Mucosa of gallbladder (tissue), 1 donor: ENCODE measurements at places on chromosomes 7 and 10.

GRCh38 chr10:131424836-131425491 lies 113.4 kb upstream of the TCERG1L start:
- no peak for DNase-seq

DNA sequence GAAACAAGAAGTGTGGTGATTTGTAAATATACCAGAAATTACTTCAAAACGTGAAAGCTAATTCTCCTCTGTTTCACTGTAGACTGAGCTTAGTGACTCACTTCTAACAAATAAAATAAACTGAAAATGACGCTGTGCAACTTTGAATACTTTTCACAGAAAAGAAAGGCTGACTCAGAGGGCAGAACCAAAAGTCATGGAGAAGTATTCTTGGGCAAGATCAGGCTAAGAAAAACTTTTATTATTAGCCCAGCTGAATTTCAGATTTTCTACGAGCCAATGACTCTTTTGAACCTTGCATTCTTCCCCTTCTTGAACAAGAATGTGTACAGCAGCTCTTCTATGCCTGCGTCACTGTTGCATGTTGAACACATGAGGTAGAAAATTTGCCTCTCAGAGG lies 527.3 kb upstream of the GHITM start:
- no peak for DNase-seq

- no peak for DNase-seq
Measured at GRCh38 chr7:47128700-47129099, 453.2 kb downstream of the TNS3 start.

- no peak for DNase-seq
Measured at GRCh38 chr10:26310361-26310760, 93.8 kb downstream of the GAD2 start.

DNA sequence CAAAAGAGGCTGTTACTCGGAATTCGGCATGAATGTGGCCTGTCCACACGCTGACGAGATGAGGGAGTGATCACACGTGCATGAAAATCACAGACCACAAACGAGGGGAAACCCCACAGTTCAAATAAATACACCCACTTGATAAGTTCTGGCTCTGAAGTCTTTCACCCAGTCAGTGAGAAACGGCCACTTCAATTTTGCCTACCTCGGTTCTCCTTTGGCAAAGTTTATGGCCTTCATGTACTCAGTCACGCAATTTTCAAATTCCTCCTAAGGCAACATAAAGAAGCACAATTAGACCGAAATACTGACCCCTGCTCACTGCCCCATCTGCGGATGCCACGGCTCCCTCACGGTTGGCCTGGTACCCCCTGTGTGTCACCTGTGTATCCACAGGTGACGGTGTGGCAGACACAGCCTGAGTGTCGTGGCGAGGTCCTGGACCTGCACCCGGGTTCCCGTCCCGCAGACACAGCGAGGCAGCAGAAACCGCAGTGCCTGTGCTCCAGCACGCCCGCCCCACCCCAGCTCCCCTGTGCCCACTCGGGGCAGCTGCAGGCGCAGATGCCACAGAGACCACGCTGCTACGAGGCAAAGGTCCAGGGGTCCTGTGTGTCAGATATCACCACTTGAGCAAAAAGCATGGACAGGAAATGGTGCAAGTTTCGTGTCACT lies 1.4 kb downstream of the CFAP46 start:
- DNase-seq: no peak

DNA sequence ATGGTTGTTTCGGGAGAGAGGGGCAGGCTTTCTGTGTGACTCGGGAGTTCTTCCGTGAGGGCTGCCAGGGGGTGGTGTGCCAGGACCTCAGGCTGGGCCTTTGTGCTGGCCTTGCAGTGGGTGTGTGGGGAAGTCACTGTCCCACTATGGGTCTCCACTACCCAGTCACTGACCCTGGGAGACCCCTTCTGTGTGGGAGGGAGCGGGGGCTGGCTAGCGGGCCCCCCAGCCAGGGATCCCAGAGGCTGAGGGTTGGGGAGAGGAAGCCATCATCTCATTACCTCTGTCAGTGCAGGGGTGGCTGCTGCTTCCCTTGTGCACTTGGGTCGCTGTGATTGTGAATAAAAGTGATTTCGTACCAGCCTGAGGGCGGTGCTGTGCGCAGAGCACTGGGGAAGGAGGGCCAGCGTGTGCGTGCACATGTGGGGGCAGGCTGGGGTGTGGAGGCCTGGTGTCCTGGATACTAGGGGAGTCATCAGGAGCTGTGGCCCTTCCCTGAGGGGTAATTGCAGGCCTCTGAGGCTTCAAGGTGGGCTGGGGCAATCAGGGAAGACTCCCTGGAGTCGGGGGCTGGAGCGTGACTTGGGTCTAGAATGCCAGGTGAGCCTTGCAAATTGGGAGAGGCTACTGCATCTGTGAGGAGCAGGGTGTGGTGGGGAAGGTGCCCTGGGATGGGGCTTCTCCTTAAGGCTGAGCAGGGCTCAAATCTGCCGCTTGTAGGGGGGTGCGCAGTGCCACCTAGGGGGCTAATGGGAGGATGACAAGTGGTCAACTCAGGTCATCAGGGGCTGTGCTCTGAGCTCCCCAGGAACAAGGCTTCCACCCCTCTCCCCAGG lies 98.9 kb downstream of the NEURL1 start:
- no peak for DNase-seq

- no peak for DNase-seq
Measured at GRCh38 chr10:120614680-120615079, 157.7 kb downstream of the PLPP4 start.

- no peak for DNase-seq
Measured at GRCh38 chr7:54728411-54728810, 30.6 kb downstream of the SEC61G start.

DNA sequence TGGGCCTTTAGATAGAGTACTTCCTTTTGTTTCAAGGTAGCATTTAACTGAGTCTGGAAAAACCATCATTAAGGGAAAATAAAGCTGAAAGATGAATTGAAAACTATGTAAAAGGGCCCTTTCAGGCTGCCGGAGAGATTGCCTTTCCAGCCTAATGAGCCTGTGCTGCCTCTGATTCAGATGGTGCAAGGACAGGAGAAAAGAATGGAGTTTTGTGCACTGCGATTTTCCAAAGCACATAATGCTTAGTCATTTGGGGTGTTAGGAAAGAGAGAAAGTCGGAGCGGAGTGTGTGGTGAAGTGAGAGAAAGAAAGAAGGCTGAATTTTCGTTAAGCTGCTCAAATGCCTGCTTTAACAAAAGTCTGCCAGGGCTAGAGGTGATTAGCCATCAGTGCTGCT lies 259.7 kb downstream of the PAXIP1 start:
- DNase-seq: no peak

- DNase-seq: no peak
Measured at GRCh38 chr10:73941300-73941699, 30.4 kb downstream of the PLAU start.

GRCh38 chr7:1811850-1812508 lies 141.9 kb downstream of the ELFN1 start:
- no peak for DNase-seq

GRCh38 chr7:111094419-111094818 lies 3.5 kb downstream of the LRRN3 start:
- no peak for DNase-seq
